ENCODE measurements at places on chromosomes 2 and 18. TPM values are rescaled to one million over a fixed set of nuclear protein-coding genes. Genes with fewer than 3 reads are reported as not detected.

- H3K4me3 ChIP-seq = no peak overlapping the region
- H3K36me3 ChIP-seq = no peaks in the 10 kb centered on the region
- DNase-seq = no peak
- no peaks in the 10 kb centered on the region for H3K4me1 ChIP-seq
Observed at GRCh38 chr18:52426462-52426861, 86.5 kb downstream of the DCC start.

GRCh38 chr18:31702449-31702848 is 18.1 kb upstream of the B4GALT6 start:
- no peak for DNase-seq
- no peaks in the 10 kb centered on the region for H3K27me3 ChIP-seq
- H3K4me3 ChIP-seq = no peak overlapping the region
- no peak overlapping the region for H3K27ac ChIP-seq
- H3K4me1 ChIP-seq = no peaks in the 10 kb centered on the region
- no peaks in the 10 kb centered on the region for H3K36me3 ChIP-seq

Gene BCL11A
- 5.0 TPM for total RNA-seq

Gene PTRHD1
- total RNA-seq = 19.5 TPM

DNA sequence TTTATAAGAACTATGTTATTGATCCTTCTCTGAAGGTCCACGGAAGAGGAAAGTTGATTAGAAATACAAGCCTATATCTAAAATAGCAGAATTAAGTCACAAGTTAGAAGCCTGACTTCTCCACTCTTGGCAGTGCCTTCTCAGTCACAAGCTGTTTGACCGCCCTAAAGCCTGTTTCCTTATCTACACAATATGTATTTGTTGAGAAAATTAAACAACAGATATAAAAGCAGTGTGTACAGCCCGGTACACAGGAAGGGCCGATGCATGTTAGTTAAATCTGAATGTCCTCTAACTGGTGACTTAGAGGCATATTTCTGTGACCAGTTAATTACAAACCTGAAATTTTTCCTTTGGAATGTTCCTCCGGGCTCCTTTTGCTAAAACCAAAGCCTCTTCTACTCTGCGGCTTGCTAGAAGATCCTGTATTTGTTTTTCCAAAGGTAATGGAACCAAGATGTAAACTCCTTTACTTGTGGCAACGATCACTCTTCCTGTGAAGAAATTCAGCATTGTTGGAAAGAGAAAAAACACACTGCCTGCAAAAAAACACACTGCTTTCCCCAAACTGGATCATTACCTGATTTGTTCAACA is 33.4 kb downstream of the TGFBRAP1 start:
- no peak for DNase-seq
- no peak overlapping the region for H3K4me3 ChIP-seq
- H3K4me1 ChIP-seq = no peaks in the 10 kb centered on the region
- peaks cover 78% of the 10 kb centered on the region for H3K36me3 ChIP-seq
- no peak overlapping the region for H3K27ac ChIP-seq
- no peaks in the 10 kb centered on the region for H3K27me3 ChIP-seq
